Activated CD8-positive, alpha-beta T cell treated with anti-CD3 and anti-CD28 coated beads, Interleukin-2, amount 10 ng/mL, durations not matched to agents 7 days and 5 days (primary cell): ENCODE measurements at places on chromosomes 2 and 18. TPM values are rescaled to one million over a fixed set of nuclear protein-coding genes. Genes with fewer than 3 reads are reported as not detected.

DNA sequence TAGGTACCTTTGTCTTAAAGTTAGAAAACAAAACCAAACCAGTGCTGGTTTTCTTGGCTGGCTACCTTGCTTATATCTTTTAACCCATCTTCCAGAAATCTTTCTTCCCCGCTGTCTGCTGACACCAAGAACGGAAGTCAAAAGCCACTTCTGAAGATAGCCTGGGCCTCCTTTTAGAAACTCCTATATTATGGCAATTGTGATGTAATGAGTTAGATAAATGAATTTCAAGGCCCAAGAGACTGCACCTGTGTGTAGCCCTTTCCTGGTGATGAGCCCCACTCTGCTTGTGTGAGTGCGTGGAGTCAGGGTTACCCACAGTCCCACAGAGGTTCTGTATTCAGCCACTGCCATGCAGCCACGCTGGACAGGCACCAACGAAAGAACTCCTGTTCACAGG lies 60.7 kb downstream of the ARMC9 start:
- peak; percentile 30 for DNase-seq

DNA sequence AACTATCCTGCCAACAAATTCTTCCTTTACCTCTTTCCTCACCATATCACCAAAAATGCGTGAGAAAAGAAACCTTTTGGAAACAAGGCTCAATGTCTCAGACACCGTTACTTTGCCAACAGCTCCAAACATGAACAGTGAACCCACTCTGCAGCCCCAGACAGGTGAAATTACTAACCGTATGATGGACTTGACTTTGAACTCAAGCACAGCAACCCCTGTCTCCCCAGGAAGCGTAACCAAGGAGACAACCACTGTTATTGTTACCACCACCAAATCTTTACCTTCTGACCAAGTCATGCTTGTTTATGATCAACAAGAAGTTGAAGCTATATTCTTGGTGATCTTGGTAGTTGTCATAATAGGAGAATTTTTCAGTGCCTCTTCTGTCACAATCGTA lies 28.4 kb downstream of the MFSD6 start:
- no peak for DNase-seq

DNA sequence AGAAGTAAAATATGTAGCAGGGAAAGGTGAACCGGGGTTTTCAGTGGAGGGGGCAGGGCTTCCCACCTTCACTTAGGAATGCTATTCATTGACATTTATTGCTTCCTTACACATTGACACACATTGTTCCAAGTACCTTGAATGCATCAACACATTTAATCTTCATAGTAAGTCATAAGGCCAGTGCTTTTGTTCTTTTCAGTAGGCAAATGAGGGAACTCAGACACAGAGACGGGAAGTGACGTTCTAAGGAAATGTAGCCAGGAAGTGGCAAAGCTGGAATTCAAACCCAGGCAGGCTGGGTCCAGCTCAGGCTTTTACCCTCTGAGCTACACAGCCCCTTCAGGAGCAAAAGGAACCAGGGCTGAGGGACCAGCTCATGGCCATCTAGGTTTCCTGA lies 20.7 kb downstream of the BMP10 start:
- no peak for DNase-seq

DNA sequence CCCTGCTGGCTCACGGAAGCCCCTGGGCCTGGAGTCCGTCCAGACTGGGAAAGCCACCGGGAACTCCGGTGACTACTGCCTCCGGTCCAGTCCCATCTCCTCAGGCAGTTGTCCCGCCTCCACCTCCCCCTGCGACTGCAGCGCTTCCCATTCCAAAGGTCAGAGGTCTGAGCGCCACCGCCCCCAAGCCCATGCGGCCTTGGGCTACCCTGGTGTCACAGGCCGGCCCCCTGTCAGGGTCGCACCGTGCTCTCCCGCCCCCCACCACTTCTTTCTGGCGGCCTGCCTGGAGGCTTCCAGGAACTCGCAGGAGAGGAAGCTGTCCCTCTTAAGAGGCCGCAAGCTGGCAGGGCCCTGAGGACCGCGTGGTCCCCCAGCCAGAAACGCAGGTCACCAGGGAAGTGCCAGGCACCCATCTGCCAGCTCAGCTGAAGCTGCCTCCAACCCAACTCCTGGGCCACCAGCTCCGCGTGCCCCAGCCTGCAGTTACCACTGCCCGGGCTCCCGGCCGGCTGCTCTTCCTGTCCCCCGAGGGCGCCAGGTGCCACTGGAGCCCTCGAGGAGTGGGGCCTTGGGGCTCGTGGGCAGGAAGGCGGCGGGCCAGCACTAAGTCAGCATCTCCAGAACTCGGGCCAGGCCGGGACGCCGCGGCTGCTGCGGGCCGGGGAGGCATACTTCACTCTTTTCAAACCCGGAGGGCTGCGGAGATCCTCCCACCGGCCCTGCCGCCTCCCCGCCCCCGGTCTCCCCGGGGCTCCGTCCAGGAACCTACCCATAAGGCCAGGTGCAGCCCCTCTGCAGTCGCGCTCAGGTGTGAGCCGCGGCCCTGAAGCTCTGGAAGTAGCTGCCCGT lies 83.3 kb upstream of the POMC start:
- peak; percentile 60 for DNase-seq

DNA sequence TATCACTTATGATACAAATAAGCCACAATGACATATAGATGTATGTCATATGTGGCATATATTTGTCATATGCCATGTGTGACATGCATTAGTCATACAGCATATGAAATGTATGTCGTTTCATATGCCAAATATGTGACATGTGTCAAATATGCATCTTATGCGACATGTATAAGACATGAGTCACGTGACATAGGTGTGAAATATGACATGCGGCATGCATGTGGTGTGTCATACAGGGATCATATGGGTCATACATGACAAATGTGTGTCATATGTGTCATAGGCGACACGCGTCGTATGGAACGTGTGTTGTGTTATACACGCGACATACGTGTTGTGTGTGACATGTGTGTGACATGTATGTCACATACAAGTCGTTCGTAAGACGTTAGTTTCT lies 2154.0 kb upstream of the PIK3C3 start:
- no peak for DNase-seq

GRCh38 chr18:22385718-22386117 lies 32.0 kb downstream of the CTAGE1 start:
- no peak for DNase-seq

DNA sequence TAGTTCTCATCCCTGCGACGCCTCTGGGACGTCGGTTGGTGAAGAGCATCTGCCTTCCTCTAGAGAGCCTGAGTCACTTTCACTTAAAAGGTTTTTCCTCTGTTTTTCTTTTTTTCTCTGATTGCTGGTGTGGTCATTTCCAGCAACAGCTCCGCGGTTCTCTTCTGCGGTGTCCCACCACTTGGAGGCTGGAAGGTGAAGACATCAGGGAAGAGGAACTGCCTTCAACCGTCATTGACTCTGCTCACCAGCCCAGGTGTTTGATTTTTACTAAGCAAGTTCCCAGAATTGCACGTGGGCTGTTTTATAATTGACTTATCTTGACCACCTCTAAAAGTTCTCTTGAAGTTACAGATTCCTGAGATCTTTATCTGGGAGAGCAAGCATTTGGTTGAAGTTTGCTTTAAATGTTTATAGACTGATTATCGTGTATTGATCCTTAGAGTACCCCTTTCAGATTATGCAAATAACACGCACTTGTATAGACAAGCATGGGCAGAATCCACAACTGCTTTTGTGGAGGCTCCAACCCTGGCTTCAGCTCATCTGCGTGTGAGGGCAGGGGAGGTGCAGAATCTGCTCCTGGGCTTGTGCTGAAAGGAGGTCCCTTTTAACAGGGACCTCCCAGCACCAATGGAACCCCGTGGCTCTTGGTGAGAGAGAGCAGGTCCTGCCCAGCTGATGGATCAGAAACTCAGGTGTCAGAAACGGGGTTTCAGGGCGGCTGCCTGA lies 3.5 kb downstream of the CTDP1 start:
- DNase-seq, result peak; percentile 64

DNA sequence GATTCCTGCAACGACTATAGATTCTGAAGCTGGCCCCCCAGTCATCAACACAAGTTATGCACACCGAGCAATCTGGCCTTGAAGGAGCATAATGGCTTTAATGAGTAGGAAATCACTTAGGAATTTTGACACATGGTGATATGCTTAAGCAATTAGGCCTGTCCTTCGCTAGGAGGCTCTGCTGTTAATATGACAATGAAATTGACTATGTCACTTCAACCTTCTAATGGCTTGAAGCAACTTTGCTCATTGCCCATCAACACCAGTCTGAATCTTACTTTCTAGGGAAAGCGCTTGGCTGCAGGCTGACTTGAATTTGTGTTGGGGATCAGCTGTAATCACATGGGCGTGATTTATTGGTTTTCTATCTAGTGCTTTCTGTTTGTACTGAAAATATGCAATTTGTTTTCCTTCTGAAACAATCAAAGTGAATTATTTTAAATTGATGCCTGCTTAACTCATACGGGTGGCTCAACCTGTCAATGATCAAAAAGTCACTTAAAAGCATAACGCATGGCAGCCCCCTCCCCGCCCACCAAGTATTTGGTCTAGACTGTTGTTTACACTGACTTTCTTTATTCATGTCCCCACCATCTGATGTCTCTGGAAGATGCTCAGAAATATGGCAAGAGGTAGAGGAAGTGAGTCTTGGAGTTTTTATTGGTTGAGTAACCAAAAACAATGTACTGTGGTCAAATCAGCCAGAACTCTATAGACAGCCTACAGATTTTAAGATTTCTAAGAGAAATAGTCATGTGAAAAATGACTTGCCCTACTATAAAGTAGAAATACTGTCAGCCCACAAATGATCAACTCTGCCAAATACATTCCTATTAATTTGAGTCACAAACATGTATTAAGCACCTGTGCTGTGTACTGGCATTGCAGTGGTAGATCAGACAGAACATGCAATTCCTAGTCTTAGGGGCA lies 344.9 kb downstream of the RBM43 start:
- DNase-seq, result no peak

MOCOS gene
- total RNA-seq, result 0.21 TPM

GRCh38 chr2:85635011-85635410 lies 19.0 kb downstream of the USP39 start:
- DNase-seq, result no peak

DNA sequence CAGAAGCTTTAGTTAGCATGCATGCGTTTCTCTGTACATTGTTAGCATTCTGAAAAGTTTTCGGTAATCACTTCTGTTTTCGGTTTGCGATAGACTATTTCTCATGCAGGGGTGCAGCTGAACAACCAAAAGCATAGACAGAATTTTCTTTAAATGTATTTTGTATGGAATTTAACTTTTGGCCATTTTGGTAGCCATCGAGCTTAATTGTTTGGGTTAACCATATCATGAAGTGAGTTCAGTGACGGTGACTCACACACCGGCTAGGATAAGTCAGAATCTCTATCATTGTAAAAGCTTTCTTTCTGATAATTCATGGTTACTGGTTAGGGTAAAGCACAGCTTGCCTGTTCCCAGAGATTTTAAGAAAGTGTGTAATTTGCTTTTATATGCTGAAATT lies 107.2 kb downstream of the CD226 start:
- DNase-seq, result no peak

DNA sequence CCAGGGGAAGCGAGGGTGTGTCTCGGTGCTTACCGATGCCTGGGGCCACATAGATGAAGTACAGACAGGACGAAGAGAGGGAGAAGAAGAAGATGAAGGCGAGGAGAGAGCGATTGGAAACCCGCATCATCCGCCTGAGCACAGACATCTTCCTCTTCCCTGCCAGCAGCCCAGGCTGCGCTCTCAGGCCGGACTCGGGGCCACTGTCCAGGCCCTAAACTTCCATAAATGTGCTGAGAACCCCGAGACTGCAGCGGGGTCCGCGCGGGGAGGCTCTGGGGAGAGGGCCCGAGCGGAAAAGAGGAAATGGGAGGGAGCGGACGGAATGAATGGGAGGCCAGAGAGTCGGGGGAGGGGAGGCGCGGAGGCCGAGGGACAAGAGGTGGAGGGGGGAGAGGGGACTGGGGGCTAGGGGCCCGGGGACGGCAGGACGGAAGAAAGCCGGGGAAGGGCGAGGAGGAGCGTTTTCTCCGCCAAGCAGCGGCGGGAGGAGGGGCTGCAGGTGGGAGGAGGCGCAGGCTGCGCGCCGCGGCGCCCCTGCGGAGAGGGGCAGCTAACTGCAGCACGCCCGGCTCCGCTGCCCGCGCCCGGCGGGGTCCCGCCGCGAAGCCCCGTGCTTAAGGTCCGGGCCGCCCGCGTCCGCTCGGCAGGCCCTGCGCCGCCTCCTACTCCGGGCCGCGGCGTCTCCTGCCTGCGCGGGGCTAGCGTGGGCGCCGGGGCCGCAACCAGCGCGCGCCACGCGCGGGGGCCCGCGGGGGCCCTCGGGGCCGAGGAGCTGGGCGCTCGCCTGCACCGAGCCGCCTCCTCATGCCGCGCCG lies at the start of gene B4GALT6:
B4GALT6 (minus strand) TSS at position 303 of the 818 bp plus-strand sequence; CDS start at position 148, 155 bp downstream.
- peak; percentile 24 for DNase-seq

MC2R gene
- not detected for total RNA-seq

PXDN gene
- total RNA-seq, result 0.26 TPM

DNA sequence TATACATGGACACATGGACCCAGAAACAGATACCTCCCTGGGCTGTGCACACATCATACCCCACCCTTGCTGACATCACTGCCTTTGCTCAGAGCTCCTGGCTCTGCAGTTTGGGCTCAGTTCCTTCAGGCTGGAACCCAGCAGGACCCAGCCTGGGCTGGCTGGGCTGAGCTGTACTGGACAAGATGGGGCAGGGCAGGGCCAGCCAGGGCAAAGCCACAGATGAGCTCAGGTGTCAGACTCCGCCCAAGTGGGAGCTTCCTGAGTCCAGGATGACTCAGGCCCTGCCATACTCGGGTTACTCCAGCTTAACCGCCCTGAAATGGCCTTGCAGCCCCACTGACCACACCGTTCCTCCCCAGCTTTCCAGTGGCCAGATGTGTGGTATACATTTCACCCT lies 284.9 kb downstream of the OSR1 start:
- no peak for DNase-seq

EMX1 gene
- not detected for total RNA-seq

DNA sequence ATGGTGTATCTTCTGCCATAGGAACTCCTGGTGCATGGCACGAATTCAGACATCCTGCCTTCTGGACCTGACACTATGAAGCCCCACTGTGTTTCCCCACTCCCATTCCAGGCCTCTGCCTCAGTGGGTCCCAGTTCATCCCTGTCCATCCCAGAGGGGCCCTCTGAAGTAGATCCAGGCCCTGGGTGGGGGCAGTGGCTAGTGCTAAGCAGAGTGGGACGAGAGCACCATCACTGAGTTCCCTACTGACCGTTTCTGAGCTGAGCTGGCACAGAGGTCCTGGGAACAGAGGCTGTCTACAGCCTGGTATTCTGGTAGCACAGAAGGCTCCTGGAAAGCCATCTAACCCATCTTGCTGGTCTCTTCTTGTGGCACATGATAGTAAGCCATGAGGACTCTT lies 54.0 kb downstream of the ATOH8 start:
- DNase-seq, result no peak

DNA sequence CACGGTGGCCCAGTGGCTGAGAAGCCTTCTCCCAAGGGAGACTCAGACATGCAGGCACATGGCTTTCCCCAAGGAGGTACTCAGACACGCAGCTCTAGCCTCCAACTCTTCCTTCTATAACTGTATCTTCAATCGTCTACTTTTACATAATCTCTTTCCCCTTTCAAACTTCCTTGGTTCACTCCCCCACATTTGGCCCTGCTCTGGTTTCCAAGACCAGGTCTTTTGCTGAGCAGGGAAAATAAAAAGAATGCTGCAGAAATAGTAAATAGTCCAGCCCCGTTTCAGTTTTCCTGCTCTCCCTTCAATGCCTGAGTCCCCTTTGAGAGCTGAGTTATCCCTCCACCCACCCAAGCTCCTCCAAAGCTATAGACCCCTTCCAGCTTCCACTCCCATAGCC lies 635.0 kb downstream of the ARHGAP15 start:
- DNase-seq, result no peak
